ENCODE measurements at places on chromosomes 6 and 20.

DNA sequence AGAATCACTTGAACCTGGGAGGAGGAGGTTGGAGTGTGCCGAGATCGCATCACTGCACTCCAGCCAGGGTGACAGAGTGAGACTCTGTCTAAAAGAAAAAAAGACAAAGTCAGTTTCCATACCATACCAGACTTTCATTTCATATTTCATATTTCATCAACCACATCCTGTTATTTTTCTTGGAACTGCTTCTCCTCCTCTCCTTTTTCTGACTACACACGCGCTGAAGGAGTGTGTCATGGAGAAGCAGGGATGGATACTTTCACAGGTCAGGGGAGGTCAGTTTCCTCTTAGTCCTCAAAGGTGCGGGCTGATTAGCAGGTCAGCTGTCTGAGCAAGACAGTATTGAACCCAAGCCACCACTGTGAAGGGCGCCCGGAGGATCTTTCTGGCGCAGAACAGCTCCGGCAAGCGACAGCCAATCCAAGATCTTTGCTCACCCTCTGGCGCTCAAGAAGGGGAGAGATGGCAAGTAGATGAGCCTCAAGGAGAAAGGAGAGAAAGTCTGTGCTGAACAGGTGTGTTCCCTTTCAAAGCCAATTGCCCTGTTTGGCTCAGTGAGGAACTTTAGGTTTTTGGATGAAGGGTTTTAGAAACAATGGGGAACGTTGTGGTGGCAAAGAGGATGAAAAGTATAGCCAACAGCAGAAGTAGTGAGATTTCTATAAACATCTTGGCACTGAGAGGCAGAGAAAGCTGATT is 18.9 kb upstream of the SYNJ2 start:
- peak; percentile 78 for ATAC-seq

- ATAC-seq: no peak
Measured at GRCh38 chr6:146965110-146965689, 239.0 kb upstream of the STXBP5 start.

GRCh38 chr6:109241199-109241598 is 141.1 kb downstream of the CD164 start:
- ATAC-seq: no peak

DNA sequence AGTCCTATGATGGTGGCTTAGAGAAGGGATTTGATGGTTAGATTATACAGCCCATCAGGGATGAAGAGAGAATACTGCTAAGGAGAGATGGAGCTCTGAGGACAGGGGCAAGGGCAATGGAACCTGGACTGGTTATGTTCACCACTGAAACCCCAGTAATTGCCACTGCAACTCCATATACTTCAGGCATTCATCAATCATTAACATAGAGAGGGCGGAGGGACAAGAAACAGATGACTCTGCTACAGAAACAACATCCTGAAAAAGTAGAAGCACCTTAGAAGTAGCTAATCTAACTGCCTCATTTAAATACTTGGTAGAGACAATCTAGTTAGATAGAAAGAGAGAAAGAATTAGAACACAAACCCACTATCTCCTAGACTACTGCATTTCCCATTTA is 89.8 kb downstream of the MDN1 start:
- ATAC-seq: no peak

DNA sequence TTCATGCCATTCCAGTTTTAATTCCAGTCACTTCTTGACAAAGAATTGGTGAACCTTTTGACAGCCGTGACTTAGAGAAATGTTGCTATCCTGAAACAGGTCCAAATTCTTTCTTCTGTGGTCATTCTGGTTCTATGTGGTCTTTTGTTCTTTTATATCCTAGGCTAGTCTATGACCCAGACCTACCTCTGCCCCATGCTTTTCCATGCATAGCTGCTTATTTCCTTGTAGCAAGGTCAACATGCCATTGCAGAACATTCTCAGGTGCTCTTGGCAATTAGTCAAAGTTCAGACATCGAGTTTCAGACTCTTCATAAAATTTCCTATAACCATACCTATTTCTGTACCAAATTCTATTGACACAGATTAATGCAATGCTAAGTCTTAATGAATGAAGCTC is 202.6 kb downstream of the PLCB1 start:
- no peak for ATAC-seq

Data from activated CD4-positive, CD25-positive, alpha-beta regulatory T cell treated with anti-CD3 and anti-CD28 coated beads, Interleukin-2, amount 50 U/mL, for 24 hours (primary cell).